ENCODE measurements at places on chromosomes 1 and 21.

- no peak for DNase-seq
Observed at GRCh38 chr21:45836694-45837670, 144.6 kb upstream of the COL6A1 start.

DNA sequence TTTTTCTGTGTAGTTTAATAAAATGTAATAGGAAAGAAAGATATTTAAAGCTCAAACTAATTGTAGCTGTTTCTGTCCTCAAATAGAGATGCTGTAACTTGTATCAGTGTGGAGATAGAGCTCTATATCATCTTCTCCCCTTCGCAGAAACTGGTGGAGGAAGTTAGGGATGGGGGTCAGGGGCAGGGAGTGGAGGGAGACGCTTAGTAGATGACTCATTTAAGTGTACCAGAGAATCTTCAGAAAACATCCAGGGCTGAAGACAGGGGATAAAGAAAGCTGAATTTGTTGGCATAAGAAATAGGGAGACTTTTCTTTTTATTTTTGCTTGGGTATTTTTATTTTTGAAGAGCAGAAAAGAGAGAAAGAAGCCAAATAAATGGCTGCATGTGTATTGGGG lies 282.6 kb upstream of the DPYD start:
- no peak for DNase-seq

DNA sequence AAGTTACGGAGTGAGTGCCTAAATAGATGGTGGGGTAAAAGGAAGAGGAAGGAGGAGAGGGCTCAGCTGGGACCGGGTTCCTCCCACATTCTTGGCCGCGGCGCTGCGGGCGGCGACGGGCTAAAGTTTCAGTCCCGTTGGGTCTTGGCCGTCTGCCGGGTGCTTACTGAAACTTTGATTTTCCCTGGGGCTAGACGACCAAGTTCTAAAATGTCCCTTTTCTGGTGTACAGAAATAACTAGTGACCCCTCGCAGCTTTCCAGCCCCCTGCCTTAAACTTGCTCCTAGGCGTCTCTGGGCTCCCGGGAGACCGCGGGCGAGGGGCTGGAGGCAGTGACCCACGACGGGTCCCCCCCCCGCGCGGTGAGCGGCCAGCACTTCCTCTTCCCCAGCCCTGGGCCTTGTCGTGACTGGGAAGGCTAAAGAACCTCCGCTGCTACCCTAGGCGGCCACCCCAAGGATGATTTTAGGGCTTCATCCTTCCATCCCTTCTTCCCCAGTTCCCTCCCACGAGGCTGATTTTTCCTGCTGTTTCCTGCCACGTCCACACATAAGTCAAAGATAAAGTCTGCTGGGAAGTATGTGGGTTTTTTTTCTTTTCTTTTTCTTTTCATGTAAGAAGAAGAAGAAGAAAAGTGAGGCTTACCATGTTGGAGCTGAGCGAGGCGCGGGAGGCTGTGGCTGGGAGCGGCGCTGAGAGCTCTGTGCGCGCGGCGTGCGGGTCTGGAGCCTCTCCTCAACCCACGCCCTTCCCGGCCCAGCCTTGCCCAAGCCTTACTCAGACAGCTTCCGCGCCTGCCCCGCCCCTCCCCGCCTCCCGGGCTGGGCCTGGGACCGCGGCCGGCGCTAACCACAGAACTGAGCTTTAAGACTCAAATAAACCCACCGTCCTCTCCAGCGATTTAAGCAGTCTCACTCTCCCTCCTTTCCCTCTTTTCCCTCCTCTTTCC lies at the start of gene S100A11:
S100A11 (minus strand) TSS at position 738 of the 950 bp plus-strand sequence; CDS start at position 649, 89 bp downstream.
- DNase-seq: no peak

- DNase-seq: no peak
Observed at GRCh38 chr1:72954943-72955342, 672.6 kb upstream of the NEGR1 start.

DNA sequence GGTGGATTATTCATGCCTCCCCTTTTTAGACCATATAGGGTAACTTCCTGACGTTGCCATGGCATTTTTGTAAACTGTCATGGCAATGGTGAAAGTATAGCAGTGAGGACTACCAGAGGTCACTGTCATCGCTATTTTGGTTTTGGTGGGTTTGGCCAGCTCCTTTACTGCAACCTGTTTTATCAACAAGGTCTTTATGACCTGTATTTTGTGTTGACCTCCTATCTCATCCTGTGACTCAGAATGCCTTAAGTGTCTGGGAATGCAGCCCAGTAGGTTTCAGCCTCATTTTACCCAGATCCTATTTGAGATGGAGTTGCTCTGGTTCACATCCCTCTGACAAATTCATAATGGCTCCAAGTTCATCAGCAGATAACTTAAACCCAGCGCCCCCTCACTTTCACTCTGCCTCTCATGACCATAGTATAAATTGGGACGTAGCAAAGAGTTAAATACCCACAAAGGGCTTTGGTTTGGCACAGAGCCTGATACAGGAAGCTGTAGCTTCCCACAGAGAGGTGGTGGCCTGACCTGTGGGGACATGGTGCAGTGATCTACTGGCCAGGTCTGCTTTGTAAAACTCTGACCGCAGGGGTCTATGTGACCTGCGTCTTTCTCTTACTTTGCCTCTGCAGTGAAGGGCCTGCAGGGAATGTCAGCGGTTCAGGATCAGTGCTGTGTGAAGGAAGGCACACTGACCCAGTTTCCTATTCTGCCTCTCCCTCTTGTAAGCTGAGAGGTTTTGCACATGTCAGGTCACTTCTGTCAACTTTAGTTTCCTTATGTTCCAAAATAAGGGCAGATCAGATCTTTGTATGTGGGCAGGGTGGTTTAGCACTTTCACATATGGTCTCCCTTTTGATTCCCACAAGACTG lies 78.1 kb upstream of the ZNF644 start:
- no peak for DNase-seq

GRCh38 chr1:53244141-53244540 lies 5.8 kb upstream of the MAGOH start:
- no peak for DNase-seq

GRCh38 chr21:38297194-38297631 lies 40.4 kb downstream of the KCNJ15 start:
- DNase-seq: no peak

GRCh38 chr21:26719750-26720149 lies 125.5 kb downstream of the ADAMTS1 start:
- DNase-seq: no peak

DNA sequence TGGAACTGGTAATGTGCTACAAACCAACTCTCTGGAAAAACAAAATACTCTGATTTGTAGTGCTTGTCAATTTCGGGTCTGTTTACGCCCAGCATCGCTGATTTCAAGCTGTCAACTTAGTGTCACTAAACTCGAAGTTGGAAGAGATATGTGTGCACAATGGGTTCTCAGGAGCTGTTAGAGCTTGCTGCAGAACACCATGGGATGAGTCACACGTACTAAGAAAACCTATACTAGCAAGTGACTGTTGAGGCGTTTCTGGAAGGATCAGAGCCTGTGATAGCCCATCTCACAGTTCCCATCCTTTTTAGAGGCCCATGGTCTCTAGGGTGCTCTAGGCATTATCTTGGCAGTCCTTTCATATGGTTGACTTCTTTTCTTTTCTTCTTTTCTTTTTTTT lies 14.3 kb downstream of the GMEB1 start:
- DNase-seq: no peak

DNA sequence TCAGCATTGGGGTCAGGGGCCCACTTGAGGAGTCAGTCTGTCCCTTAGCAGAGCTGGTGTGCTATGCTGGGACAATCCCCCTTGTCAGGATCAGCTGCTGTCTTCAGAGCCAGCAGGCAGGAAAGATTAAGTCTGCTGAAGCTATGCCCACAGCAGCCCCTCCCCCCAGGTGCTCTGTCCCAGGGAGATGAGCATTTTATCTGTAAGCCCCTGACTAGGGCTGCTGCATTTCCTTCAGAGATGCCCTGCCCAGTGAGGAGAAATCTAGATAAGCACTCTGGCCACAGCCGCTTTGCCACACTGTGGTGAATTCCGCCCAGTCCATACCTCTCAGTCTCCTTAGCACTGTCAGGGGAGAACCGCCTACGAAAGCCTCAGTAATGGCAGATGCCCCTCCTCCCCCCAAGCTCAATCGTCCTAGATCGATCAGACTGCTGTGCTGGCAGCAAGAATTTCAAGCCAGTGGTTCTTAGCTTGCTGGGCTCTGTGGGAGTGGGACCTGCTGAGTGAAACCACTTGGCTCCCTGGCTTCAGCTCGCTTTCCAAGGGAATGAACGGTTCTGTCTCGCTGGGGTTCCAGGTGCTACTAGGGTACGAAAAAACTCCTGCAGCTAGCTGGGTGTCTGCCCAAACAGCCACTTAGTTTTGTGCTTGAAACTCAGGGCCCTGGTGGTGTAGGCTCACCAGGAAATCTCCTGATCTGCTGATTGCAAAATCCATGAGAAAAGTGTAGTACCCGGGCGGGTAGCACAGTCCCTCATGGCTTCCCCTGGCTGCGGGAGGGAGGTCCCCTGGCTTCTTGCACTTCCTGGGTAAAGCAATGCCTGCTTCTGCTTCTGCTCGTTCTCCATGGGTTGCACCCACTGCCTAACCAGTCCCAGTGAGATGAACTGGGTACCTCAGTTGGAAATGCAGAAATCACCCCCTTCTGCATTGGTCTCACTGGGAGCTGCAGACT lies 25.1 kb upstream of the TP53BP2 start:
- no peak for DNase-seq

DNA sequence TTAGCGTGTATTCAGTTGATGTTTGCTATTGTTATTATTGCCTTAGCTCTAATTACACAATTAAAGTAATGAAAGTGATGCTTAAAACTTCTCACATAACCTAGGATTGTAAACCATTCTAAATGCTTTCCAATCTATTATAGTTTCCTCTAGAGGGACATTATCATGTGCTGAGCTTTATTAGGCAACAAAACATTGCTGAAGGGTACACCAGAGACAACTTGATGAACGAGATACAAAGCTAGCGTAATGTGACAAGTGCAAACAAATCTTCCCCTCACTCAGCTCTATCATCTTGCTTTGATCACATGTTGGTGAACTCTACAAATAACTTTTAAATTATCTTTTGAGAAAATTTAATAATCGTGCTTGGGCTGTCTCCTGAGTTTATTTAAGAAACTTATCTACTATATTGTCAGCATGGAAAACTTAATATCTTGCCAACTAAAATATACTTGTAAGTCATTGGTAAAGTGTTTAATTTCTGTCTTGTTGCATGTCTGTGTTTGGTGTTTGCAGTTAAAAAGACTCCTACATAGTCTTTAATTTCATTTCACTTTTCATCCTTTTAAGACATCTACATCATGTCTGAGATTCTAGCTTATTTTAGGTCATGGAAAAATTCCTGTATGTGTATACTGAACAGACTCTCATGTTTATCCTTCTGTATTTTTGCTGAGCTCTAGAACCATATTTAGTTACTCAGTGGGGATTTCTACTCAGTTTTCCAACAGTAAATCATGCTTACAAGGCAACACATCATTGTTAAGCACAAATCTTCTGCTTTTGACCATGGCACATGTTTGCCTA lies 104.2 kb upstream of the ADAMTS5 start:
- DNase-seq: no peak

DNA sequence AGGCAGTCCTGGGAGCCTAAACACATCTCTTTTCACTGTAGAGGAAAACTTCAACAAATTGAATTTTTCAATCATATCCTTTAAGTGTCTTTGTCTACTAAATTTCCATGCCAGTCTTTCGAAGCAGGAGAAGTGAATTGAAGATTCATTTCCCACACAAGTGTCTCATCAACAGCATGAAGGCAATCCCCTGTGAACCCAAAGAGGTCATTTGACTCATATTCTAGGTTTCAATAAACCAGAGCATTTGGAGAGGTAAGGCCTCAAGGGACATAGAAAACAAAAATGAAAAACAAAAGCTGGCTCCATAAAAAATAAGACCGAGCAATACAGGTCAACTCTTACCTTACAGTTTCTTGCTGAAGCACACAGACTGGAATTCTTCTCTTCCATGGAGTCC lies 94.1 kb upstream of the ATP1B1 start:
- no peak for DNase-seq

- no peak for DNase-seq
Observed at GRCh38 chr1:3066826-3067225, 2.2 kb upstream of the PRDM16 start.

DNA sequence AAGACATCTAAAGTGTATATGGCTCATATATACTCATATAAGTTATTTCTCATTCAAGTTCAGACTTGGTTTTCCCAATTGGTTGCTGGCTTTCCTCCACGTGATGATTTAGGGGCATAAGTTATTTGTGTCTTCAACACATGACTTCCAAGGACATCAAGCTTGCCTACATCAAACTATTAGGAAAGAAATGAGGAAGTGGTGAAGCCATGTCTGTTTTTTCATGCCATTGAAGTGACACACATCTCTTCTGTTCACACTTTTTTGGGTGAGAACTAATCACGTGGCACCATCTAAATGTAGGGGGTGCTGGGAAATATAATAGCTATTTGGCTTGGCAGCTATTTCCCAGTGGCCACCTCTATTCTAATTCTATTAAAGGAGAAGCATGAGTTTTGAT lies 282.1 kb downstream of the OMA1 start:
- no peak for DNase-seq

DNA sequence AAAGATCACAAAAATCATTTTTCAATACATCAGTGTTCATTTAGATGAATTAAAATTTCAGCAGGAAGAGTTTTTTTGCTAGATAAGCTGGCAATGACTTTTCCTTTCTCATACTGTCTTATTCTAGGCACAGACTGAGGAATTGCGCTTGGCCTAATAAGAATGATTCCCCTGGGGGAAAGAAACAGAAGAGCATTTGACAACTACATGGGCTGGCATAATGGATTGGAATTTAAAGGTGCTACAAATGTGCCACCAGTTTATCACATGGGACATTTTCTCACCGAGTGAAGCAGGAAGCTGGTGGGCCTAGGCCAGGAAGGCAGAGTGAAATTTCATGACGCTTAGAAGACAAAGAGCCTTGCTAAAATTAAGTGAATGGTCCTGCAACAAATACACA lies 39.3 kb downstream of the CDKN2C start:
- DNase-seq: no peak

DNA sequence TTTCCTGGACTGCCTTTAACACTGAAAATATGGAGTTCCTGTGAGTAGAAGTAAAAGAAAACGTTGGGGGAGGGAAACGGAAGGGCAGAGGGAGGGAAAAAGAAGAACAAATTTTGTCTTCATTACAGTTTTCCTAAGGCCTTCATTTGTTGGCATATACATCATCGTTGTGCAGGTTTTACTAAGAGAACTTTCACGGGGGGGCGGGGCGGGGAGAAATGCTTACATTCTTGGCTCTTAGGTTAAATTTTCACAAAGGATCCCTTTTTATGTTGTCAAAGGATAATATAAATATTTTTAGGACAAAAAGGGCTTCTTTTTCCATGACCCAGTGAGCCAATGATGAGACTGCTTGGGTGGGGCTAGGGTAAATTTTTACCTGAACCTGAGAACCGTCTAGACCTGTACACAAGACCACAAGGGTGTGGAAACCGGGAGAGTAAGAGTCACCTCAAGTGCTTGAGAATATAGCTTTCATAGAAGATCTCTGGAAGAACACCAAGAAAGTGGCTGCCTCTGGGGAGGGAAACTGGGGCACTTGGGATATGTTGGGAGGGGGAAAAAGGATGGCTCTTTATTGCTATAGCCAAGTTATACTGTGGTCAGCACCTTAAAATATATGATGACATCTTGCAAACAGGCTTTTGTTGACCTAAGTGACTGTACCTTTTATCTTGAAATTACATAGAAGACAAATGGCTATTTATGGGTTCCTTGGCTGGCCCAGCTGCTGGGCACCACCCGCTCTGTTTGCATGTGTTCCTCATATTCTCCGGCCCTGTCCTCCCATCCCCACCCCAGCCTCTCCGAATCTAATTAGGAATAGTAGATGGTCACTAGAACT lies 2.0 kb upstream of the UTP25 start:
- no peak for DNase-seq
